ENCODE measurements at places on chromosomes 13 and 19.

- DNase-seq, result peak; percentile 53
Observed at GRCh38 chr13:112702986-112703379, 13.1 kb downstream of the ATP11A start.

- peak; percentile 95 for DNase-seq
Observed at GRCh38 chr19:2549701-2550191, 73.8 kb downstream of the GADD45B start.

GRCh38 chr19:30662211-30662861 is 290.2 kb downstream of the ZNF536 start:
- peak; percentile 58 for DNase-seq

- peak; percentile 85 for DNase-seq
Observed at GRCh38 chr19:13172346-13173138, 22.3 kb downstream of the IER2 start.

GRCh38 chr13:24006520-24007248 is 109.4 kb upstream of the C1QTNF9B start:
- DNase-seq, result no peak

- DNase-seq, result peak; percentile 73
Observed at GRCh38 chr19:58228585-58229254, at the start of gene ZNF544. ZNF544 (plus strand) TSS chr19:58228914; CDS start chr19:58244024, 15,110 bp downstream.

DNA sequence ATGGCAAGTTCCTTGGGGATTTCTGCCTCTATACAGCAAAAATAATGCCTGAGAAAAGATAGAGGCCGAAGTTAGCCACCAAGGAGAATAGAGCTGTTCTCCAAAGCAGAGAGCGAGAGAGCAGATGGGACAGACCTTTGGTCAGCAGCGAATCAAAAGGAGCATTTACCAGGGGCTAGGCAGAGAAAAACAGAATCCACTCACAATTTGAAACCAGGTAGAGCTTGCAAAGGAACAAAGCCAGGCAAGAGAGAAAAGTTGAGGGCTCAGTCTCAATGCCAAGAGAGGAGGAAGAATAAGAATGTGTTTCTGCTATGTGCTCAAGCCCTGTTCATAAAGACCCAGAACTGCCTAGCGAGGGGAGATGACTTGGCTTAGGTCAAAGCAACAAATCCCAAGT is 112.8 kb downstream of the DCT start:
- DNase-seq, result no peak

DNA sequence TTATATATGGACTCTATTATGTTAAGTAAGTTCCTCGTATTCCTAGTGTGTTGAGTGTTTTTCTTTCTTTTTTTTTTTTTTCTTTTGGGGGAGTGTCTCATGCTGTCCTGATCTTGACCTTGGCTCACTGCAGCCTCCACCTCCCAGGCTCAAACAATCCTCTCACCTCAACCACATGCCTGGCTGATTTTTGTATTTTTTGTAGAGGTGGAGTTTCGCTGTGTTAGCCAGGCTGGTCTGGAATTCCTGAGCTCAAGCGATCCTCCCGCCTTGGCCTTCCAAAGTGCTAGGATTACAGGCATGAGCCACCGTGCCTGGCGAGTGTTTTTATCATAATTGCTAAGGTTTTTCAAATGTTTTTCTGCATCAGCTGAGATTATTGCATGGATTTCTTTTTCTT is 10.7 kb upstream of the ZNF480 start:
- no peak for DNase-seq

GRCh38 chr13:82751206-82751605 is 1131.1 kb downstream of the SLITRK1 start:
- DNase-seq, result no peak

DNA sequence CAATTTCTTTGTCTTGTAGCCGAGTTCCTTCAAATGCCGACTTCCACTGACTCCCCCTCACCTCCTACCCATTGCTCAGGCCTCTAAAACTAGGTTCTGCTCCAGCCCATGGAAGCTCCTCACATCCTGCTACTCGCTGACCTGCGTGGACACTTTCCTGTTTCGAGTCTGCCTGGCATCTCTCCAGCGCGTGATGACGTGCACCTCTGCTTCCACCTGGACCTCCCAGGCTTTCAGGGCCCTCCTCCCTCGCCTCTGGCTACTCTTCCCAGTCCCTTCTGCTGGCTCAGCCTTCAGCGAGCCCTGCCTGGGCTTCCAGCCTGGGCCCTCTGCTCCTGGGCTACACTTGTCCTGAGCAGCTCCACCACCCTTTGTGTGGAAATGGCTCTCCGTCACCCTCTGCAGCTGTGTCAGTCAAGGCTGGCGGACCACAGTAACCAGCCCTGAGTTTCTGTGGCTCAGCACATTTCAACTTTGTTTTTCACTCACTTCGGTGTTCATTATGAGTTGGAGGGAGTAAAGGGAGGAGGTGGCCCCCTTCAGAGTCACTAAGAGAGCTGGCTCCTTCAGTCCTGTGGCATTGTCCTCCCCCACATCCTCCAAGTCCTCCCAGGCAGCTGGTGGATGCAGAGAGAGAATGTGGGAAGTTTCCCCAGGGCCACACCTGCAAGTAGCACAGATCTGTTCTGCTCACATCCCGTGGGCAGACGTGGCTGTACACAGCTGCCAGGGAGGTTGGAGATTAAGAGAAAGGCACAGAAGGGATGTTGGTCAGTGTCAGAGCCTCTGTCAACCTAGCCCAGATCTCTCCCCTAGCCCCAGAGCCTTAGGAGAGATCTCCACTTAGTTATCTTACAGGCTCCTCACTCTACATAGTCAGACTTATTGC is 49.4 kb downstream of the SERP2 start:
- no peak for DNase-seq

DNA sequence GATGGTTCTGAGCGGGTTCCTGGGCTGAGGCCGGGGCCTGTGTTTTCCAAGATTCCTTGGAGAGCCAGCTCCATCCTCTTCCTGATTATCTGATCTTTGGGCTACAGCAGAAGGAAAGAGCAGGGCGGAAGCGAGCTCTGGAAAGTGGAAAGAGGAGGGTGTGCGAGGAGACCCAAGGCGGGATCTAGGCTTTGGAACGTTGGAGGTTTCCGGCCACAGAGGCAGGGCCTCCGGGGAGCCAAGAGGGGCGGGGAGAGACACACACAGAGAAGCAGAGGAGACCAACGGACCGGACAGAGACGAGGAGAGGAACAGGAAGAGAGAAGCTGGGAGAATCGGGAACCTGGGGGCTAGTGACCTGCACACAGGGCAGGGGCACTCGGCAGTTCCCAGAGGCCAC is at the start of gene CLEC11A:
CLEC11A (plus strand) TSS at position 296 of the 400 bp plus-strand sequence. CDS start 162 bp downstream, outside the sequence.
- DNase-seq, result peak; percentile 86

GRCh38 chr13:44853641-44854040 is 135.6 kb downstream of the NUFIP1 start:
- no peak for DNase-seq

DNA sequence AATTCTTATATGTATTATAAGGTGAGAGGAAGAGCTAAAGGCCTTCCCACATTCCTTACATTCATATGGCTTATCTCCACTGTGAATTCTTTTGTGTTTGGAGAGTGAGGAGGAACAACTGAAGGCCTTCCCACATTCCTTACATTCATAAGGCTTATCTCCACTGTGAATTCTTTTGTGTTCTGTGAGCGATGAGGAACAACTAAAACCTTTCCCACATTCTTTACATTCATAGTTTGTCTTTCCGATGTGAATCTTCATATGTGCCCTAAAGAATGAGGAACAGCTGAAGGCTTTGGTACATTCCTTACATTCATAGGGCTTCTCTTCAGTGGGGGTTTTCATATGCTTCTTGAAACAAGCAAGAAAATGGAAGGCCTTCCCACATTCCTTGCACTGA is 13.3 kb downstream of the ZNF699 start:
- DNase-seq, result no peak

DNA sequence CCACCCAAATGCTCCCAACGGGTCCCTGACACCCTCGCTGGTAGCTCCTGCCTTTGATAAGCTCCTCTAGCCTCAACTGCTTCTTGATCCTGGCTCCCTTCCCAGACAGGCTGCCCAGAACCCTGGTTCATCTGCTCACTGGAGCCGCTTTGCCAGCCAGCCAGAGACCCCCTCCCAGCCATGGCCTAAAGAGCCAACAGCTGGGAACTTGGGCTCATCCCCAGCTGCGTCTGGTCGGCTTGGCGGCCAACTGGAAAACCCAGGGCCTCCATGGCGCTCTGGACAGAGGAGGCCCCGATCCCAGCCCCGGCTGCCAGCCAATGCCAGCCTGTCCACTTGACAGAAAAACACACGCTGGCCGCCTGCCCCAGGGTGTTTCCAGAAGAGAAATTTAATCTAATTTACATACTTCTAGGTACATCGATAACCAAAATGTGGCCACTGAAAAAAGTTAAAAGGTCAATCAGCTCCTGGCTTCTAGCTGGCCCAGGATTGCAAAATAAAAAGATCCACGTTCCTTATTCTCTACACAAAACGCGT is 3.0 kb upstream of the AKAP8L start:
- no peak for DNase-seq

DNA sequence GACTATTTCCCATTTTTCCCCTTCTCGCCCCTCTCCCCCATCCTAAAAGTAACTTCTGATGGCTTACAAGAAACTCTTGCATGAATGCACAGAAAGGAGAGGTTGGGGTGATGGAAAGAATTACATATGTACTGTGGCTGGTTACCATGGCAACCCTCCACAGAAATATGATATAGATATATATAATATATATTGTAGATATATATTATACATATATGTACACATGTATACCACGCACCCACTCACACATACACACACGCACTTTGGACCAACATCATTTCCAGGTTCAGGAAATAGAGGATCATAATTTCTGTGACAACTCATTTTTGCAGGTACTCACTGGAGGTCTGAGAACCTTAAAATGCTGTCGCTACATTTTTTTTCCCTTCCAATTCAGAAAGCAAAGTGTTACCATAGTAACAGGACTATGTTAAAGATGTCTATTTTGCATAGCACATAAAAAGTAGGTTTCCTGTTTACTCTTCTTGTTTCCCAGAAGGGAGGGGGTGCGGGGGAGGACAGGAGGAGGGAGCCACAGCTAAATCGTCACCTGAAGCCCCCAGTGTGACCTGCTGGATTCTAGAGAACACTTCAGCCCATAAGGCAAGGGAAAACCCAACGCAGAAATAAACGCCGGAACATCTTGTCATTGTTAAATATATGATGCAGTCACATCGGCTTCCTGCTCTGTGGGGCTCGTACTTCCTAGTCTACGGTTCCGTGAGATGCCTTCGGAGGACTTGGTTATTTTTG is 44.7 kb downstream of the EFNB2 start:
- DNase-seq, result no peak

GRCh38 chr13:102558029-102558428 is 38.8 kb upstream of the TPP2 start:
- no peak for DNase-seq

- DNase-seq, result peak; percentile 35
Observed at GRCh38 chr13:101417043-101417406, 717 bp upstream of the NALCN start.

GRCh38 chr13:113423520-113424163 is 29.6 kb downstream of the ADPRHL1 start:
- no peak for DNase-seq

- no peak for DNase-seq
Observed at GRCh38 chr19:43639519-43640423, at the start of gene CADM4. CADM4 (minus strand) TSS chr19:43639850; CDS start chr19:43639790, 60 bp downstream.

- peak; percentile 53 for DNase-seq
Observed at GRCh38 chr13:83229574-83230305, 652.5 kb downstream of the SLITRK1 start.

DNA sequence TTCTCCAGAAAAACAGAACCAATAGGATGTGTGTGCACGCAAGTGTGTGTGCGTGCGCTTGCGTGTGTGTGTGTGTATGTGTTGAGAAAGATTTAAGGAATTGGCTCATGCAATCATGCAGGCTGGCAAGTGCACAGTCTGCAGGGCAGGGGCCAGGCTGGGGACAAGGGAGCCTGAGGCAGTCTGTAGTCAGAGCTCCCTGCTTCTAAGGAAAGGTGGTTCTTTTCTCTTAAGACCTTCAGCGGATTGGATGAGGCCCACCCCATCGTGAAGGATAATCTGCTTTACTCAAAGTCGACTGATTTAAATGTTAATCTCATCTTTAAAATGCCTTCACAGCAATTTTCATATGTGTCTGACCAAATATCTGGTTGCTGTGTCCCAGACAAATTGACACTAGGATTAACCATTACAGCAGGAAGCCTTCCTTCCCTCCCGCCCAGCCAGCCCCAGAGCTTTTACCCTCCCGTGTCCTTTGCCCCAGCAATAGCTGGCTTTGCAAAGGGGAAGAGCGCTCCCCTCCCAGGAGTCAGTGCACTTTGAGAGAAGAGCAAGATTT is 15.0 kb upstream of the NAXD start:
- DNase-seq, result no peak

Data from fibroblast of skin of abdomen (primary cell).